Naive thymus-derived CD4-positive, alpha-beta T cell (primary cell): ENCODE measurements at places on chromosomes 3 and 15. TPM values are rescaled to one million over a fixed set of nuclear protein-coding genes. Genes with fewer than 3 reads are reported as not detected.

Gene P2RY12
- total RNA-seq = not detected

Gene CAV3
- total RNA-seq = not detected

Gene PLSCR5
- not detected in 2 replicates for total RNA-seq

DNA sequence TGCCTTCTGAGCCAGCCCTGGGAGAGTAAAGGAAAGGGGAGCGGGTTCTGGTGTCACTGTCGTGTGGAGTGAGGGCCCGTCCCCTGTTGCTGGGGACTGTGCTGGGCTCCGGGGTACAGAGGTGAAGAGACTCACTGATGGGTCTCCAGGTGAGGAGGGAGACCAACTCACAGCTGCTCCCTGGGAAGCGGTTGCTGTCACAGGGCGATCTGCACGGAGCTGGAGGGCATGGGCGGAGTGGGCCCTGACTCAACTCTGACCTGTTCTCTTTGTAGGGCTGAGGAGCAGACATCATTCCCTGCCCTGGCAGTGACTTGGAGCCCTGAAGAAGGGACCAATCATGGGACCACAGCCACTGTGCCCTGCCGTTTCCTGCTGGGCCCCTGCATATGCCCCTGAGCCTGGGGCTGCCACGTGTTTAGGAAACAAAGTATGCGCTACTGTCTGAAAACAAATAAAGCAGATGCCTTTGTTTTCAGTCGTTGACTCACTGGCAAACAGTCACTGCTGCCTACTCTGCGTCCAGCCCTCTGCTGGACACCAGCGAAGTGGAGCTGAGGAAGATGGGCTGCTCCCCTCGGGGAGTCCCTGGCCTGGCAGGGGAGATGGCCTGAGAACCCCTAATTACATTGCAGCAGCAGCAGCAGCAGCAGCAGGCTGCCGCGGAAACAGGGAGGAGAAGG lies 22.9 kb upstream of the PLXNA1 start:
- no peak for DNase-seq
- H3K4me3 ChIP-seq = no peak overlapping the region

GRCh38 chr3:135758961-135759360 lies 206.6 kb upstream of the PPP2R3A start:
- H3K27ac ChIP-seq = no peak overlapping the region
- no peaks in the 10 kb centered on the region for H3K4me1 ChIP-seq
- no peaks in the 10 kb centered on the region for H3K36me3 ChIP-seq

Gene TUSC7
- total RNA-seq = not detected in 2 replicates

DNA sequence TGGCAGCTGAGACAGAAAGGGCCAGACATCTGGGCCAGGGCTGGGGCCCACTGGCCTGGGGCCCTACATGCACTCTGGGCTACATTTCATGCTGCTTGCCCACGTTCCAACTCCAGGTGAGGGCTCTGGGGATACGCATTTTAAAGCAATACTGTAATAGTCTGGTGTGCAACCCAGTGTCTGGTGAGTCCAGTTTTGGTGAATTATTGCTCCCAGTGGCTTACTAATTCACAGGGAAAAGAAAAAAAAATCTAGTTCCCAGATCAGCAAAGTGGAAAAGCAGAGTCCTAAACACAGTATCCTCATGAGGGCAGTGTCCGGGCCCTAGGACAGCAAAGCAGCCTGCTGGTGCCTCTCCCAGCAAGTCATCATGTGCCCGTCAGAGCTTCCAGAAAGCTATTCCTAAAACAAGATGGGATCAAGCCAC lies 82.4 kb downstream of the CCNL1 start:
- DNase-seq = no peak
- H3K36me3 ChIP-seq = no peaks in the 10 kb centered on the region
- no peak overlapping the region for H3K27ac ChIP-seq

DNA sequence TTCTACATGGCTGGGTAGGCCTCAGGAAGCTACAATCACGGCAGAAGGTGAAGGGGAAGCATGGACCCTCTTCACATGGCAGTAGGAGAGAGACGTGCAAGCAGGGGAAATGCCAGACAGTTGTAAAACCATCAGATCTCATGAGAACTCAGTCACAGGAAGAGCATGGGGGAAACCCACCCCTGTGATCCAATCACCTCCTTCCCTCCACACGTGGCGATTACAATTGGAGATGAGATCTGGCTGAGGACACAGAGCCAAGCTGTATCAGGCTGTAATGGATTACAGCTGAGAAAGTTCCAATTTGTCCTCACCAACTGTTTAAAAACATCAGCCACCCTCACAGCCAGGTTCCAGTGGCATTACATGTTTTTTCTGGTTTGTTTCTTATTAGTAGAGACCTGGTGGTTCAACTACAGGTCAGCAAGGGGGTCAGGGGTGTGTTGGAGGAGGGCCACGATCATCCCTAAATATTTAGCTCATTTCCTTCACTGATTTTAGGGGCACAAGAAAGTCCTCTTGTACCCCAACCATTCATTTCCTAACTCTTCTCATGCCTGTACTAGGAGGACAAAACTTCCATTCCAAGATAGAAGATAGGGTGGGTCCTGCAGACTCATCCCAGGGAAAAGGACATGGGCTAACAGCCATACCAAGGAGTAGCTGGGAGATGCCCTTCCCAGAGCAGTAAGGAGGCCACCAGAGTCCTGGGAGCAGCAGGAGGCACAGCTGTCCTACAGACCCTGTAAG lies 54.4 kb downstream of the ANXA2 start:
- DNase-seq = no peak
- H3K36me3 ChIP-seq = no peaks in the 10 kb centered on the region
- H3K4me3 ChIP-seq = no peak overlapping the region
- H3K4me1 ChIP-seq = no peaks in the 10 kb centered on the region

Gene TNFSF10
- 45.0 TPM for total RNA-seq

DNA sequence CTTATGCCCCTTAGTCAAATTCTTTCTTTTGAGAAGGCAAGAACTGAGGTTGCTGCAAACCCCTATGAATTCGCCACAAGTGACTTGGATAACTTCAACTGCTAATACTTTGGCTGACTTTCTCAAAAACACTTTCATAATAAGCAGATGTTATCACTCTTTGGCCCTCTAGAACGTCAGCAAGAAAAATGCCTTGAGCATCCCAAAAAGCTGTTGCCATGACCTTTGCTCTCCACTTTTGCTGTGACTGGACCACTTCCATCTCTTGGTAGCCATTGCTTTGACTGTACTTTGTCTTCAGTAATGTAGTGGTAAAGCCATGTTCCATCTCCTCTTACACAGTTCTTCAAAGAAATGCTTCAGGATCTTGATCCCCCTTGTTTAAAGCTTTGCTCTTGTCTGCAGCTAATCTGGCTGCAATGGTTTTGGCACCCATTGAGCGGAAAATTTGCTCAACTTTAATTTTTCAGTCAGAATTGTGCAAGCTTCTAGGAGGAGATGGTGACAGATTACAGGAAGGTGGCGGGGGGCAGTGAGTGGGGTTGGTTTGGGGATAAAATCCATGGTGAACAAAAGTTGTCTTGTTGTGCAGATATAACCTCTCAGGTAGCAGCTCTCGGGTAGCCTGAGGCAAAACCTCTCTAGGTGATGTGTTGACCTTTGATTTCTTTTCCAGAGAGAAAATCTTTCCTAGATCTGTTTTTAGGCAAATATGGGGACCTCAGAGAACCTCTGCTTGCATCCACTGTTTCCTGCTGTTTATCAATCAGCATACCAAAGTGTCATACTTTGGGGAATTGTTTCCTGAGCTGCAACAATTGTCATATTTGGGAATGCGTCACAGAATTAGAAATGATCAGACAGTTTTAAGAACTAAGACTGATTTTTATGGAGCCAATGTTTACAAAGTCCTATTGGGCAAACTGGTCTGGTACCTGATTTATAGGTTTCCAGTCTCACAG lies 83.6 kb downstream of the CCR1 start:
- H3K27ac ChIP-seq = no peak overlapping the region
- DNase-seq = no peak
- H3K4me1 ChIP-seq = peaks cover 3% of the 10 kb centered on the region

DNA sequence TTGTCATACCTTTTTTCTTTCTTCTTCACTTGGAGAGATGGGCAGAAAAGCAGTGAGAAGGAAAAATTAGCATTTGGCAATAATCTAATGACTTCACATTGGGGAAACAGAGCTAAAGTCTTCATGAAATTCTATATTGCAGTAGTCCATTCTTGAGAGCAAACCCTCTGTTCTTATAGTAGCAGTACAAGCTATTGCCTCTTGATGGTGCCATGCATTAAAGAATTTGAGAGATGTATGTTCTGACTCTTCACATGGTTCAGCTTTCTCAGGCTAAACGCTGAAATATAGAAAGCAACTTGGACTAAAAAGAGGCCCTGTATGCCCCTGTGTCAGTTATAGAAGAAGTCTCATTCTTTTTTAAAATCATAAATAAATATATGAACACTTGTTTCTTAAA lies 36.0 kb downstream of the PHLDB2 start:
- H3K4me3 ChIP-seq = no peak overlapping the region
- H3K27ac ChIP-seq = no peak overlapping the region
- no peaks in the 10 kb centered on the region for H3K36me3 ChIP-seq
- DNase-seq = no peak
- H3K27me3 ChIP-seq = no peaks in the 10 kb centered on the region
- no peaks in the 10 kb centered on the region for H3K4me1 ChIP-seq

- no peak for DNase-seq
- no peaks in the 10 kb centered on the region for H3K36me3 ChIP-seq
- no peak overlapping the region for H3K4me3 ChIP-seq
- H3K27me3 ChIP-seq = no peaks in the 10 kb centered on the region
- H3K27ac ChIP-seq = no peak overlapping the region
Measured at GRCh38 chr3:168531116-168531515, 435.4 kb upstream of the GOLIM4 start.

Gene CYP11A1
- total RNA-seq = 1.0 TPM

DNA sequence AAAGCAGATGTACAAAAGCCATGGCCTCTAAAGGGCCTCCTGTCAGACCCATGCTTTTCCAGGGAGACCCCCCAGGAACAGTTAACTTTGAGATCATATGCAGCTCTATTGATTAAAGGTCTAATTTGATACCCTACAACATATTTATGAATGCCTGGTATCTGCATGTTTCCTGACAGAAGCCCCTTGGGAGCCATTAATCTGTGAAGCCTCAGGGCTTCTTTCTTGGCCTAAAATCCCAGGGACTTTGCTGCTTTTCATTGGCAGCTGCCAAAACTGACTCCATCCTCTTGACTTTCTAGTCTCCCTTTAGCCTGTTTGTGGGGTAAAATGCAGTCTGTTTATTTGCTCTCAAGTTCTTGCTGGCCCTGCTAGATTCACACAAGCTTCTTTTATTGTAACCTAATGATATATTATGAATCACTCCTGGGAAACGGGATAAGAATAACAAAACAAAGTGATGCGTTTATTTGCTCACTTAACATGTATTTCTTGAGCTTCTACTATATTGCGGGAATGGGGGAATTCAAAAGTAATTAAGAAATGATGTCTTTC lies 257.0 kb downstream of the LSAMP start:
- H3K27ac ChIP-seq = no peak overlapping the region
- no peaks in the 10 kb centered on the region for H3K27me3 ChIP-seq
- no peak overlapping the region for H3K4me3 ChIP-seq
- H3K36me3 ChIP-seq = no peaks in the 10 kb centered on the region
- H3K4me1 ChIP-seq = no peaks in the 10 kb centered on the region

- no peaks in the 10 kb centered on the region for H3K4me1 ChIP-seq
- no peak overlapping the region for H3K27ac ChIP-seq
- no peak for DNase-seq
- H3K36me3 ChIP-seq = no peaks in the 10 kb centered on the region
- no peaks in the 10 kb centered on the region for H3K27me3 ChIP-seq
Measured at GRCh38 chr3:87792198-87792533, 266.6 kb downstream of the CGGBP1 start.

DNA sequence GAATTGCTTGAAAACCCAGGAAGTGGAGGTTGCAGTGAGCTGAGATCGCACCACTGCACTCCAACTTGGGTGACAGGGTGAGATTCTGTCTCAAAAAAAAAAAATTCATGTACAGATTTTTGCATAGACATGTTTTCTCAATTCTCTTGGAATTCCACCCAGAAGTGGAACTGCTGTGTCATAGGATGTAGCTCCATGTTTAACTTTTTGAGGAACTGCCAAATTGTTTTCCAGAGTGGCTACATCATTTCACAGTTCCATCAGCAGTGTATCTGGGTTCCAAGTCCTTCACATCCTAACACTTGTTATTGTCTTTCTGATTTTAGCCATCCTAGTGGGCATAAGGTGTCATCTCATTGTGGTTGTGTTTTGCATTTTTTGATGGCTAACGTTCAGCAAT lies 9.9 kb downstream of the CAPN7 start:
- DNase-seq = no peak
- peaks cover 20% of the 10 kb centered on the region for H3K36me3 ChIP-seq
- H3K4me1 ChIP-seq = peaks cover 3% of the 10 kb centered on the region
- no peak overlapping the region for H3K27ac ChIP-seq

DNA sequence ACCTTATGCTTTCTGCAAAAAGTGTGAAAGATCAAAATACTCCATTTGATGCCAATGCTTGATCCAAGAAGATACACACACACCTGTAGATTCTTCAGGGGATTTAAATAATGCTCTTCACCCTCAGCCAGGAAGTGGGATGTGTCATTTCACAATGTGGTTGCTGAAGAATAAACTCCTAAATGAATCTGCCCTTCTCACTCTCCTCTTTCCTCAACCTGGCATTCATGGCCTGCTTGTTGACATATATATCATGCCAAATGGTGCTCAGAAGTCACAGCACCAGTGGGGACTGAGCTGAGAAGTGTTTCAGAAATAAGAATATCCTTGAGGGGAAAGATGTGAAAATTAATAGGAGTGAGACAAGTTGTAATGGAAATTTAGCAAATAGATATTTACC lies 146.6 kb upstream of the ARHGEF26 start:
- peaks cover 3% of the 10 kb centered on the region for H3K27me3 ChIP-seq
- no peak for DNase-seq
- no peaks in the 10 kb centered on the region for H3K36me3 ChIP-seq
- H3K27ac ChIP-seq = no peak overlapping the region
- H3K4me1 ChIP-seq = no peaks in the 10 kb centered on the region
- H3K4me3 ChIP-seq = no peak overlapping the region

GRCh38 chr3:134276086-134276485 lies 25.4 kb upstream of the RYK start:
- no peaks in the 10 kb centered on the region for H3K4me1 ChIP-seq
- H3K27ac ChIP-seq = no peak overlapping the region
- no peak for DNase-seq
- no peak overlapping the region for H3K4me3 ChIP-seq
- H3K36me3 ChIP-seq = no peaks in the 10 kb centered on the region

DNA sequence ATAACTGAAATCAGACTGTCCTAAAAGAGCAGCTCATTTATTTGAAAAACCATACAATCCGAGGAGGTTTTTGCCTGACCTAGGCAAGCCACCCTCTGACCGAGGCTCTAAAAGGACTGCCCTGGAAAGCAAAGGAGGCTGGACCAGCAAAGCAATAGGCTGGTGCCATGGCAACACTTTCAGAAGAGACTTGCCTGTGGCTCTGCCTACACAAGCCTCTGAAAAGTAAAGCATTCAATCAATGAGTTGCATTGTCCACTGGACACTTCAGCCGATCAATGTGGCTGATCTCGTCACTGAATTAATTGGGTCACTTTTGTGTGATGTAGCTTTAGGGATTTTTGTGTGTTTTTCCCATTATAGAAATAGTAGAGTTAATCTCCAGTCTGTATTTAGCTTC lies 99.1 kb upstream of the SEMA6D start:
- H3K27me3 ChIP-seq = no peaks in the 10 kb centered on the region
- no peak overlapping the region for H3K27ac ChIP-seq
- no peaks in the 10 kb centered on the region for H3K4me1 ChIP-seq
- H3K36me3 ChIP-seq = no peaks in the 10 kb centered on the region

- H3K27me3 ChIP-seq = no peaks in the 10 kb centered on the region
- no peak overlapping the region for H3K4me3 ChIP-seq
- DNase-seq = no peak
- no peaks in the 10 kb centered on the region for H3K4me1 ChIP-seq
- H3K27ac ChIP-seq = no peak overlapping the region
Measured at GRCh38 chr3:112615989-112616731, 24.8 kb downstream of the CCDC80 start.
